Mesenteric fat pad (tissue), 1 donor: ENCODE measurements at places on chromosomes 6 and 20. TPM values are rescaled to one million over a fixed set of nuclear protein-coding genes. Genes with fewer than 3 reads are reported as not detected.

The HLA-G gene
- total RNA-seq, result not detected

The KCNQ5 gene
- not detected for total RNA-seq

The CGA gene
- not detected for total RNA-seq

The DEFB116 gene
- total RNA-seq, result not detected

The NOX3 gene
- not detected for total RNA-seq

The VSTM2L gene
- total RNA-seq, result 0.93 TPM

The NQO2 gene
- total RNA-seq, result 54.4 TPM

The HMGCLL1 gene
- 0.29 TPM for total RNA-seq

DNA sequence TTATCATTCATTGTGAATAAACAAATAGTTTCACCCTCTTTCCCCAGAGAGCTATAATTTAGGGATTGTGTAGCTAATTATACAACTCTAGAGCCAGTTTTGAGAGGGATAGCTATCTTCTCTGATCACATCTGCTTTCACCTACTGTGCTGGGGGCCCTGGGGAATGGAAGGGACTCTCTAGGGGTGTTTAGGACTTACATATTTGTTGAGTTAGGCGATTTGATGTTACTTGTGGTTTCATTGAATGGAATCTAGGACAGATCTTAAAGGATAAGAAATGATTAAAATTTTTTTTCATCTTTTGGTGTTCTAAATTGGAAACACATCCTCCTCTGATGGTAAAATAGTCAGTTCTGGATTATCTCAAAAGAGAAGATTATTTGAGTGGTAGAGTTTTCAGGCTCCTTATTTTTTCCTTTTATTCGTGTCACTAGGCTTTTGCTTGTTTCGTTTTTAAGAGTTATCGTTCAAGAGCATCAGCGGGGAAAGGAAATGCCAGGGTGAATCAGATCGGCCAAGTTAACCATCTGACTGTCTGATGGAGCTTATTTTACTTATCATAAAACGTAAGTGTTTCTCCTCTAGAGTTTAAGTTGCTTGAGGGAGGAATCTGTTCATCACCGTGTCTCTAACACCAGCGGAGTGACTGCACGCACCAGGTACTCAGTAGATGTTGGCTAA, 236.7 kb downstream of the FARS2 start:
- DNase-seq, result no peak

DNA sequence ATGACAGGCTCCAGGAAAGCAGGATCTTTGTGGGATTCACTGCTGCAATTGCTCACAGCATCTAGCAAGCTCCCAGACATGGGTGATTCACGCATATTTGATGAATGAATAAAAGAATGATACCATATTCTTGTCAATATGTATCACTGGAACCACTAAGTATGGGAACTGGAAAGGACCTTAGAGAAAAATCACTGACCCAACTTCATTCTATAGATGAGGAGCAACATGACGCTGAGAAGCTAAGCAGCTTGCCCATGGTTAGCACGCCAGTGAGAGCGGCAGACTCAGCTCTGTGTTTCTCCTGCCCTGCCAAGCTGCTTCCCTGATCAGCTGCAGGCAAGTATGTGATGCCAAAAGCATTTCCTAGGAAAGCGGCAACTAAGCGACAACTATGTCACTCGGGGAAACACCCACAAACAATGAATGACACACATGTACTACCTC, 66.8 kb downstream of the PPP1R3G start:
- DNase-seq, result no peak

- no peak for DNase-seq
These were observed 180.5 kb downstream of the IBTK start for GRCh38 chr6:82066991-82067411.

DNA sequence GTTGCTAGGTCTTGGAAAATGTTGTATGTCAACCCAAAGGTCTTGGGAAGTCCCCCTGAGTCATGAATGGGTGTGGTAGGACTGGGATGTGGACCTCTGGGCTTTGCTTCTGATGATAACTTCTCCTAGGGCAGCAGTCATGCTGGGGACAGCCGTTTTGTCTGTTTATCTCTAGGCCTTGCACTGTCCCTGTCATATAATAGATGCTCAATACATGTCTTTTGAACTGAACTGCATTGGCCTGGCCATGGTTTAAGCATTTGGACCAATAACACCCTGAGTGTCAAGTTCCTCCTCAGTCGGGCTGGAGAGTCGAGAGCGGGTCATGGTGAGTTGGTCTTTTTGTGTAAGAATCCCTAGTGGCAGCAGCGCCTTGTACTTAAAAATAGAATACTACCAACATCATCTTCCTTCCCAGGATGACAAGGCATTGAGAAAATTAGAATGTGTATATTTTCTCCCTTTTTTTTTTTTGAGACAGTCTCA, 43.1 kb downstream of the E2F3 start:
- no peak for DNase-seq

DNA sequence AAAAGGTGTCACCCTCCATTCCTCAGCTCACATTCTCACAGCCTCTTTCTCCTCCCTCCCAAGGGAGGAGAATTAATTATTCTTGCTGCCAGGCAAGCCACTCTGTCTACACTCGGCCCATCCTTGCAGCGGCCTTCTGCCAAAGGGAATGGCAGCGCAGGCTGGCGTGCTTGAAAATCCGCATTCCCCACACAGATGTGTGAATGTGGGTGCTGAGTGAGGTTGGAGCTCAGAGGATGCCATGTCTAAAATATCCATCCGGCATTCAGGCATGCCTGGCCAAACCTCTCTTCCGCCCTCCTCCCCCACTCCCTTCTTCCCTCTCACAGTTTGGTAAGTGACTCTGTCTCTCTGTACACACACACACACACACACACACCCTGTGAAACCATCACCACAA, 27.7 kb downstream of the PNPLA1 start:
- DNase-seq, result no peak

DNA sequence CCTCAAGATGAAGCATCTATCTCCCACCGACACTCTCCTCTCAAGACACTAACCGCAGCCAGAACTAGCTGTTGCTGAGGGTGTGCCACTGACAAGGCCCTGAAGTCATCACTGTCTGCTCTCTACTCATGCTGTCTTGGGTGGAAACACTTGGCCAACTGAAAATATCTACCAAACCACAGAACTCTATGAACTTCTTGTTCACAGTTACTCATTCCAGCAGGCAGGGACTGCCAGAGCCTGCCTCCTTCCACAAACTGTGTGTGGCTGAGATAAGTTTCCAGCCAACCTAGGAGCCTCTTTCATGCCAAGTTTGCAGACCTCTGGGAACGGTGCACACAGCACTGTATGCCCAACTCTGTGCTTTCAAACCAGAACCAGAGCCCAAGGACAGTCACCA, 45.5 kb upstream of the NXT1 start:
- DNase-seq, result no peak

- no peak for DNase-seq
These were observed 508.1 kb upstream of the MAP3K7 start for GRCh38 chr6:91094806-91095475.
